Parietal lobe (tissue), 2 donors: ENCODE measurements at places on chromosomes 11 and 22. TPM values are rescaled to one million over a fixed set of nuclear protein-coding genes. Genes with fewer than 3 reads are reported as not detected.

Gene FAM83F
- 0.63 TPM for total RNA-seq

Gene HEPHL1
- not detected for total RNA-seq

Gene IGLL5
- not detected for total RNA-seq

Gene MAFF
- 3.4 TPM for total RNA-seq

Gene TAF6L
- total RNA-seq: 16.0 TPM
